ENCODE measurements at places on chromosomes 2 and 18. TPM values are rescaled to one million over a fixed set of nuclear protein-coding genes. Genes with fewer than 3 reads are reported as not detected.

VAMP5 gene
- 69.5 TPM for total RNA-seq

- no peak for DNase-seq
These were observed 22.0 kb downstream of the FAM178B start for GRCh38 chr2:96964221-96964905.

RGPD3 gene
- 0.17 TPM for total RNA-seq

- DNase-seq = peak; percentile 6
These were observed 20.7 kb upstream of the CXCR1 start for GRCh38 chr2:218187296-218188015.

- no peak for DNase-seq
These were observed 85.6 kb upstream of the DCC start for GRCh38 chr18:52254367-52254766.

GRCh38 chr2:189412330-189412953, 28.8 kb upstream of the WDR75 start:
- DNase-seq = peak; percentile 89

- DNase-seq = no peak
These were observed 7.4 kb downstream of the CNNM4 start for GRCh38 chr2:96768083-96768561.

RAB27B gene
- total RNA-seq = 0.77 TPM

DNA sequence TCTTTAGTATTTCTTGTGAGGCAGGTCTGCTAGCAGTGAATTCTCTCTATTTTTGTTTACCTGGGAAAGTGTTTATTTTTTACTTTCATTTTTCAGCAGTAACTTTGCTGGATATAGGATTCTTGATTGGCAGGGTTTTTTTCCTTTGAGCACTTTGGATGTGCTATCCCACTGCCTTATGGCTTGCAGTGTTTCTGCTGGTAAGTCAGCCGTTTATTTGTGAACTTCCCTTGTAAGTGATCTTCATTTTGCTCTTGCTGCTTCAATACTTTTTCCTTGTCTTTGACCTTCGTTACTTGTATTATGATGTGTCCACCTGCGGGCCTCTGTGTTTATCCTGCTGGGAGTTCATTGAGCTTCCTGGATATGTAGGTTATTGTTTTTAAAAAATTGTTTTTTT, 54.7 kb downstream of the SLC66A2 start:
- no peak for DNase-seq

GPR39 gene
- 1.3 TPM for total RNA-seq

GRCh38 chr2:65281627-65282351, 54.2 kb downstream of the ACTR2 start:
- peak; percentile 36 for DNase-seq

DNA sequence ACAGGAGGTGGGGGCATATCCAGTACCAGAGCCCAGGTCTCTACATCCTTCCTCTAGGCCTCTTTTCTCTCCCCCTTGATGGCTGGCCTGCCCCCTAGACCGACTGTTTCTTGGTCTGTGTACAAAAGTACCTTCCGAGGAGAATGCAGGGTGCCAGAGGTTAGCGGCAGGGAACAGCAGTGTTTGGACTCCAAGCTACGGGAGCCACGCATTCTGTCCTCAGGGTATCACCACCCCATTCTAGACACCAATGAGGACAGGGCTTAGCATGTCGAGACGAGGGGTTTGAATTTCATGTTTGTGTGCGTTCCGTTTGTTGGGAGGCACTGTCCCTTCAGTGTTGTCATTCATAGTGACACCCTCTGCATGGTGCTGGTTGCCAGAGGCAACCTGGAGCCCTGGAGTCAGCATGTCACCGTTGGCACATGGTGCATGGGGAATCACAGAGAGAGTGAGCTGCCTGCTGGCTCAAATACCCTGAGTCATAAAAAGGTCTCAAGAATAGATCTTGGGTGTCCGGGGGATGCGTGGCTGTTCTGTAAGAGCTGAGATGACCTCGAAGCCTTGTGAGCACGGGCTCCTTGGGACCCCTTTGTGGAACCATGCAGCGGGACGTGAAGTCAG, 57.2 kb upstream of the LDLRAD4 start:
- no peak for DNase-seq

DNA sequence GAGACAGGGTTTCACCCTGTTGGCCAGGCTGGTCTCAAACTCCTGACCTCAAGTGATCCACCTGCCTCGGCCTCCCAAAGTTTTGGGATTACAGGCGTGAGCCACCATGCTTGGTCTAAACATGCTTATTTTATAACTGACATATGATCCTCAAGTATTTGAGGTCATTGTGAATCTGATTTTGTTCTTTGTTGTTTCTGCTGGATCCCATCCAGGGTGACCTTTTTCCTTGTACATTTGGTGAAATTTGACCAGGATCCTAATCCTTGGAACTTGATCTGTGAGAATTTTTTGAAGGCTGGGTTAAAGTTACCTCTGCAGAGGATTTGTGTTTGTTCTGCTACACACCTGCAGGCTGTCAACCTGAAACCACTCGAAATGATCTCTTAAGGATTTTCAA, 49.2 kb downstream of the NPAS2 start:
- no peak for DNase-seq

PMAIP1 gene
- total RNA-seq = 29.8 TPM

DNA sequence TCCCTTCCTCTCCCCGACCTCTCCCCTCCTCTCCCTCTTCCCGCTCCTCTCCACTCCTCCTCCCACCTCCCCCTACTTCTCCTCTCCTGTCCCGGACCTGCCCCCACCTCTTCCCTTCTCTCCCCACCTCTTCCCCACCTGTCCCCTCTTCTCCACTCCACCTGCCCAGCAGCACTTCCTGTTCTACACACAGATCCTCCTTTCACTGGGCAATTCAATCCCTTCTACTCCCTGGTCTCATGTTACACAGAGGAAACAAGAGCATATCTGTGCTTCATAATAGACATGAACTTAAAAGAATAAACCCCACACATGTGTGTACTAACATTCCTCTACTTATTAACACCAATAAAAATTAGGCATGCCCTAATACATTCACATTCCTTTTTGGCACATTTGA, 34.8 kb downstream of the TIMM21 start:
- DNase-seq = no peak

RTP5 gene
- total RNA-seq = not detected

LRRC30 gene
- not detected for total RNA-seq

GRCh38 chr2:107235491-107236254, 349.7 kb upstream of the ST6GAL2 start:
- DNase-seq = no peak

ARMC9 gene
- total RNA-seq = 60.4 TPM

ITGB6 gene
- total RNA-seq = not detected

CSRNP3 gene
- 0.66 TPM for total RNA-seq

DNA sequence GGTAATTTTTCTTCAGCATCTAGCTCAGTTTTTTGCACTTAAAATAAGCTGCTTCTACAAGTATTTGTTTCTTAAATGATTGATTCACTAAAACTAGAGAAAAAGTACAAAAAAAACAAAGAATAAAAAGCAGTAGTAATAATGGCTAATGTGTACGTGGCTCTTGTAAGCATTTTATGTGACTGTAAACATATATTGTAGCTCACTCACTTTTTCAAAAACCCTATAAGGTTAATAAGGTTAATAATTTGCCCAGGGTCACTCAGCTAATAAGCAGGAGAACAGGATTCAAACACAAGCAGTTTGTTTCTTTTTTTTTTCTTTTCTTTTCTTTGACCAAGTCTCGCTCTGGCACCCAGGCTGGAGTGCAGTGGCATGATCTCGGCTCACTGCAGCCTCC, 67.5 kb downstream of the RMDN2 start:
- DNase-seq = no peak

- no peak for DNase-seq
These were observed at the start of gene GALNT3 for GRCh38 chr2:165793779-165794535. Gene GALNT3, minus strand, starts transcription at chr2:165794247. Its CDS starts 23,547 bp downstream, at chr2:165770700.

DNA sequence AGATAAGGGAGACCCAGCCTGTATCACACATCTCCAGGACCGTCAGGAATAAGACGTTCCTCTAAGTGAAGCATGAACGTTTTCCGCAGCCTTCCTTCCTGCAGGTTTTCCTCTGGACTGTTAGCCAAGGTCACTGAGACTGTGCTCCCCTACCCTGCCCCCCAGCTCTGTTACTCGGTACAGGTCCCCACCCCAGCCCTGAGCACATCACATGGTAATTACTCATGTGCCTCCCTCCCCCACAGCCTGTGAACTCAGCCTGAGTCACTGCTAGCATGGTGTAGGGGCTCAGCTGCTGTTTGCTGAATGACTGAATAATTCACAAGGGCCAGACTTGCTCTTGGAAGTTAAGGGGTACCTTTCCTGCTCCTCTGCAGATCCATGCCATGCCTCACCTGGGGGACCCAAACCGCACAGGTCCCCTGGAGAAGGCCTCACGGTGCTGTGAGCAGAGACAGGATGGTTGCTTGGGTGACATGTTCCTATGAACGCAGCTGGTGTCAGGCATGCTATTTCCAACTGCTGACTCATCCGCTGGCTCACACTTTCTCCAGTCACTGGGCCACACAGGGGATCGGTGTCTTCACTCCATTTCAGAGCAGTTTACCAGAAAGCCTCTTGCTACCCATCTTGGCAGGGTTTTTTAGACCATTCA, 88.2 kb downstream of the PLB1 start:
- peak; percentile 96 for DNase-seq

DNA sequence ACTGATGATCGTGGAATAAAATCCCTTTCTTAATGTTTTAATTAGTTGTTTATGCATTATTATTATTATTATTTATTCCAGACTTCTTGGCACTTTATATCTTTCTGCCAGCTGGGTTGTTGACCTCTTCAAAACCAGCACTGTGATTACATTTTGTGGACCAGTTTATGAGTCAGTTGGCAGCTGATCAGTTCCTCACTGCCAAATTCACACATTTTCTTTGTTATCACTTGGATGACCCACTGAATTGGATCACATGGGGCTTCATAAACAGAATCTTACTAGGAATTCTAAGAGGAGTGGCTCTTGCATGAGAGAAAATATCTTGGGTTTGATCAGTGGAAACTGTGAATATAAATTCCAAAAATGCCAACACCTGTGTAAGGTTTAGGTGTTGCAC, 321.8 kb upstream of the SPRED2 start:
- DNase-seq = peak; percentile 62

DNA sequence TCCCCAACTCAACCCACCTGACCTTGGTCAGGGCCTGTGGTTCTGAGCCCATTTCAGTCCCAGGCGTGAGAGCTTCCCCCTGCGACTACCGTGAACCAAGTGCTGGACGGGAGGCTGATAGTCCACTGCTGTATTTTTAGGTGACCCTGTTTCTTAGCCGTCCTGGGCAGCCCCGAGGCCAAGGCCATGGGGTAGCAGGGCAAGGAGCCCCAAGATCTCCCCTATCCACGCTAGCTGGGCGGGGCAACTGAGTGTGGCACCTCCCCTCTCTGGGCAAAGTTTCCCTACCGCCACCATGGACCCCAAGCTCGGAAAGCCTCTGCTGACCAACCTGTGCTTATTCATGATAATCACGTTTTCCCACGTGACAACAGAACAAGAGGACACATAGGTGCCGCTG, 583 bp upstream of the KLHL30 start:
- DNase-seq = no peak

- DNase-seq = no peak
These were observed 106.4 kb downstream of the POLR1A start for GRCh38 chr2:85999061-85999831.

DNA sequence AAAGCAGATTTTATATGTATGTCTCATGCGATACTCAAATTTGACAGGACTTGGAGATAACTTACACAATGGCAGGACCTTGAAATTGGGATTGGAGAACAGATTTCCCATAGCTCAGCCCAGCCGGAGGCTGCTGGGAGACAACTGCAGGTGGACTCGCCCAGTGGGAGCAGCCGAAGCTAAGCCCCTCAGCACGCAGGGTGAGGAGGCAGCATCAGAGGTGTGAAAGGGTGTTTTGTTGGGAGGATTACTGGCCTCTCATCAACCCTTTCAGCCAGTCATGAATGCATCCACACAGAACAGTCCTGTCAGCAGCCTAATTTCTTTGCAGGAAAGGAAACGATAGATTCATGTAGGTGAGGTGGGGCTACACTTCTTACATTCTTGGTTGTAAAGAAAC, 110.4 kb upstream of the DYNAP start:
- no peak for DNase-seq

OR6B2 gene
- not detected for total RNA-seq

DNA sequence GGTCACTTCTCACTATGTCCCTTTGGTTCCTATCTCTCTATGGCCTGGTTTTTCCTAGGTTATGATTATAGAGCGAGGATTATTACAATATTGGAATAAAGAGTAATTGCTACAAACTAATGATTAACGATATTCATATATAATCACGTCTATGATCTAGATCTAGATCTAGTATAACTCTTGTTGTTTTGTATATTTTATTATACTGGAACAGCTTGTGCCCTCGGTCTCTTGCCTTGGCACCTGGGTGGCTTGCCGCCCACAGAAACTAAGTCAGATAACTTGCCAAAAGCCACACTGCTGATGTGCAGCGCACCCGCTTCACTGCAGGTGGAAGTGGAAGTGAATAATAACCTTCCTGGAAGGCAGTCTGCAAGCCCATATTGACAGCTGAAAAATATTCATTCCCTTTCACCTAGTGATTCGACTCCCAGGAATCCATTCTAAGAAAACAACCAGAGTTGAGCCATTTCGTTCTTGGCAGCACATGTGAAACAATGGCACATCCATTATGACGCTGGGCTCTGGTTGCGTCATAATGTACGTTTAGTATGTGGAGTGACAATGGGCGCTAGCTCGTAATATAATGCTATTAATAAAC, 725 bp upstream of the ANKRD53 start:
- DNase-seq = peak; percentile 85

- DNase-seq = no peak
These were observed 78.4 kb upstream of the CTDP1 start for GRCh38 chr18:79601234-79601633.

DNA sequence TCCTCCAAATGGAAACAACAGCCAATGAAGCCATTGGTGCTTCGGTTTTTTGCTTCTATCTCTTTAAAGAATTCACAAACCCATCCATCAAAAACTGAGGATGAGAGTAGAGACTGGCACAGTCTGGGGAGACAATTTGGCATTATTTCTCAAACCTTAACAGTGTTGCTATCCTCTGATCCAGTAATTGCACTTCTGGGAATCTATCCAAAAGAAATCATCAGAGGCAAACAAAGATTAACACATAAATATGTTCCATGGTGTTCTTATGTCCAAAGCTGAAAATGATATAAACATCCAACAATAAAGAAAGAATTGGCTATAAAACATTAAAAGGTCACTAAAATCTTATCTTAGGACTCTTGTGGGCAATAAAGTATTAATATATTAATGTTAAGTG, 35.1 kb downstream of the REEP1 start:
- DNase-seq = no peak

GRCh38 chr2:178377046-178377445, 73.9 kb downstream of the PRKRA start:
- DNase-seq = no peak

GRCh38 chr2:60316381-60317033, 236.9 kb downstream of the BCL11A start:
- DNase-seq = no peak

All from fibroblast of lung (primary cell).